ENCODE measurements at places on chromosomes 13 and 19.
A peak's percentile ranks its signal among the peaks of the same experiment; 100 is the strongest.

DNA sequence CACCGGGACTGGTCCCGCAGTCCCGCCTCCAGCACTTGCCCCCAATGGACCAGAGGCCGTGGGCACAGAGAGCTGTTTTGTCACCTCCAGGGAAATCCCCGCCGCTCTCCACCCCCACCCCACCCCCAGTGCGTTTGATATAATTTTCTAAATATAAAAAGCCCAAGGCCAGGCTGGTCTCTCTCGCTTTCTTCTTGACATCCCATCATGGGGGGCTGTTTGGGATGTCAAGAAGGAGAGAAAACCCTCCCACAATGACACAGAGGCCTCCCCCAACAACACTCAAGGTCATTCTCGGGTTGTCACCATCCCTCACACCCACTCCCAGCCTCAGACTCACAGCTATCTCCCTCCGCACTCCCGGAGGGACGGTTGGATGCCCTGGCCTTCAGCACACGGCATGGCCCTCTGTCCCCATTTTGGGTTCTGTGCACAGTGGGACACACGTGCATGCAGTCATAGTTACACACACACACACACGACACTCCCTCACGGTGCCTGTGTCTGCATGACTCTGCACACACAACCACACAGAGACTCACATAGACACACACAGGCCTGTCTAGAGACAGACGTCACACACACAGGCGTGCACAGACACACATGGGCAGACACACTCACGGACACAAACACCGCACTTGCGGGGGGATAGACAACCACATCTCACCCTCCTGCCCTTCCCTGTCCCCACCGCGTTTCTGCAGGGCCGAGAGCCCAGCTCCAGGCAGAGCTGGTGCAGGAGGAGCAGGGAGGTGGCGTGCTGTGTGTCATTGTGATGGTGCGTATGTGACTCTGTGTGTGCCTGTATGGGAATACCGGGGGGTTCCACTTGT is 4.8 kb upstream of the NFIC start:
- no peak for DNase-seq

DNA sequence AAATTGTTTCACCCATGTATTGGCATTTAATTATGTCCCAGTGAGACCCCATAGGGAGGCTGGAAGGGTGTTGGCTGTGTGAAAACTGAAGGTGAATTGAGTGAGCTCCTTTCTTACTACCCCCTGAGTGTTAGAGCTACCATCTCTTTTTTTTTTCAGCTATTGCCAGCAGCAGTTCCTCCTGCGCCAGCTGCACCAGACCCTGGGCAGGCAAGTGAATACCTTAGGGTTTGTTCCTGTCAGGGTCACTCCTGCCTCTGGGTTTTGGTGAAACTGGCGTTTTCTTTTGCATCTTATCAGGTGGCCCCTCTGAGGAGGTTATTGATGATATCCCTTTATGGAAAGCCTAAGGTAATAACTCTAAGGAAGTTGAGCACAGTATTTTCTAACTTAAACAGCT is 25.5 kb downstream of the CEACAM8 start:
- no peak for DNase-seq

DNA sequence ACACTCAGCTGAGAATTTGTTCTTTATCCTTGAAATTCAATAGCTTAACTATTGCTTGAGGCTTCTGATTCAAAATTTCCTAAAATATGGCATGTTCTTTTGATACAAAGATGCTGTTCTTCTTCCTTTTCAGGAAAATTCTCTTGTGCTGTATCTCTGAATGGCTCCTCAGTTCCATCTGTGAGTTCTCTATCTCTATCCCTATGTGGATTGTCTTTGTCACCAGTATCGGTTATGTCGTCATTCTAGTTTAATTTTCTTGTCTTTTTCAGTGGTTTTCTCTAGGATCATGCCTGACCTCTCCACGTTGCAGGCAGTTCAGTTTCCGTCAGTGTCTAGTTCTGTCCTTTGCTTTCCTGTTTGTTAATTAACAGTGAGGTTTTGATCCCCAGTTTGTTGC is 104.6 kb upstream of the GJB6 start:
- no peak for DNase-seq

DNA sequence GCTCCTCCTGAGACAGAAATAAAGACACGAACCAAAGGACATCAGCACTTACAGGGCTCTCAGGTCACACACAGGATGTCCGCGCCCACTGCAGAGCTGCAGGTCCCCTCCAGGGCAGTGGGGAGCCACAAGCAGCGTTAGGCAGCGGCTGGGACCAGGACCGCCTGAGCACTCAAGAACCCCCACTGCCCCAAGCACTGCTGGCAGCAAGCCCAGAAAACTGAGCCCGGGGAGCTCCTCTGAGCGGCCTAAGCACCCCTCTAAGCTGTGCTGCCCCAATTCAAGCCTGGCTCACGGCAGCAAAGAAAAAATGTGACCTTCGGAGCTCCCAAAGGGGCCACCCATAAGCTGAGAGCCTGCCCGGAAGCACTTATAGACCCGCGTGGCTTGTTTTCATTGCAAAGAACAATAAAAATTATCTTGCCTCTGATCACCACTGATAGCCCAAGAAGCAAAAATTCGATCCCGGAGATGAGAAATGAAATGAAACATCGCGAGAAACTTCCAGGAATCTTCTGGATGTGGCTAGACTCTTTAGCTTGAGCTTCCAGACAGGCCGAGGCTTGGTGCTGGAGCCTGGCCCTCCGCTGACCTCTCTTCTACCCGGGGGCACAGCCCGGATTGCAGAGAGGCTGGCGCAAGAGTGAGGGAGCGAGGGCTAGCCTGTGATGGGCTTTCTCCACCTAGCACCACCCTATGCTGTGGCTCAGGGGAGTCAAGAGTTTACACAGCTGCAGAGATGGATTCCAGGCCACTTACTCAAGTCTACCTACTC is 6.3 kb downstream of the DPP9 start:
- no peak for DNase-seq

GRCh38 chr13:98664047-98664446 is 87.1 kb upstream of the STK24 start:
- DNase-seq, result no peak

GRCh38 chr13:44400736-44401135 is 27.1 kb downstream of the SERP2 start:
- no peak for DNase-seq

GRCh38 chr13:73513751-73514150 is 454.9 kb downstream of the KLF5 start:
- no peak for DNase-seq

DNA sequence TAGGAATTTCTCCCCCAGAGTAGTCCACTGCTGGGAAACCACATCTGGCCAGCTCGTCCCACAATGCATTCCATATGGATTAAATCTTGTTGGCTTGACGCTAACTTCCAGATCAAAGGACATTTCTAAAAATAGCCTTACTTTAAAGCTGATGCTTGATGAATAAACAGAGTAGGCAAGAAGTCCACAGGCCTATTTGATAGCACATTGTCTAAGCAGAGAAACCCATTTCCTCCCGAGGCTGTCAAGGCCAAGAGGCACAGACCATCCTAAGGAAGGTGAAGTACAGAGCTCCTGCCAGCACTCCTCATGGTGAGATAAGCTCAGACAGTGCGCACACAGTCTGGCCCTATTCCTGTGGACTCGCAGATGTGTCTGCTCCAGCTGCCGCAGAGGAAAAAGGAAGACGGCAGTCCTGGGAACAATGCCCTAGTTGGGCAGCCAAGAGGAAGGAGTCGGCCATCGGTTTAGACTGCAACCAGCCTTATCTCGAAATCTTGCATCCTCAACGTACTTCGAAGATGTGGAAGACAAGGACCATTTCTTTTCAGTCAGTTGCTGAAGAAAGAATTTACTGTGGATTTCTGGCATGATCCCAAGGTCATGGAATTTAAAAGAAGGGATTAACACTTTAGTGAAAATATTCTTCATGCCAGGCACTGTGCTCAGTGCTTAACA is 156.8 kb downstream of the RGCC start:
- DNase-seq, result peak; percentile 69

DNA sequence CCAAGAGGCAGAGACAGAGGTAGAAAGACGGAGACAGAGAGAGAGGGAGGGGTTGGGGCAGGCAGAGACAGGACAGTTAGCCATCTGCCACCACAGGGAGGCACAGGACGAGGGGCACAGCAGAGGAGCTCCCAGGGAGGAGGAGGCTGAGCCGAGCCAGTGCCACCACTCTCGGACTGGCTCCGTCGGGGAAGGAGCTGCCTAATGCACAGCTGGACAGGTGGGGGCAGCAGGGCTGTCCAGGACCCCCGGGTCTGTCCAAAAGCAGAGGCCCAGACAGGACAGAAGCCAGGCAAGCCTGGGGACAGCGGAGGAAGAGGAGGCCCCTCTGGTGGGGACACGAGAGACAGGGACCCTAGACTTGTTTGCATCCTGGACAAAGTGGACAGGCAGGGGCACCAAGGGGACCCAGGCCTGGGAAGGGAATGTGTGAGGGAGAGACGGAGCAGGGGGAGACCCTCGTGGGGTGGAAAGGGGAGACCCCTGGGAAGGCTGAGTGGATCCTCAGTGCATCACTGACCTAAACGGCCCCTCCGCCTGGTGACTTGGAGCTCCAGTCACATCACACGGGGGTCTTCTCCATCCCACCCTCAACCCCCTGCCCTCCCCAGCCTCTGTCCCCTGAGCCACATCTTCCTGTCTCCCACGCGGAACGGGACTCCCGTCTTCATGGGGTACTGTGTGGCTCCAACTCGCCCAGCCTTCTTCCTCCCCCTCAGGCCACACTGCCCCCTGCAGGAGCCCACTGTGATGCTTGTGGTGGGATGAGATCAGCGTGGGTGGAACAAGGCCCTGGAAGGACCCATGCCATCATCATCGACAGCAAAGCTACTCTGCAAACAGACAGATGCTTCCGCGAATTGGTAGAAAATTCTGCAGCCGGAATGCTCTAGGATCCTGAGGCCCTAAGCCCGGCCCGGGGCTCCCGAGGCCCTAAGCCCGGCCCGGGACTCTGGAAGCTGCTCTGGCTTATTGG is 915 bp downstream of the F10 start:
- no peak for DNase-seq

DNA sequence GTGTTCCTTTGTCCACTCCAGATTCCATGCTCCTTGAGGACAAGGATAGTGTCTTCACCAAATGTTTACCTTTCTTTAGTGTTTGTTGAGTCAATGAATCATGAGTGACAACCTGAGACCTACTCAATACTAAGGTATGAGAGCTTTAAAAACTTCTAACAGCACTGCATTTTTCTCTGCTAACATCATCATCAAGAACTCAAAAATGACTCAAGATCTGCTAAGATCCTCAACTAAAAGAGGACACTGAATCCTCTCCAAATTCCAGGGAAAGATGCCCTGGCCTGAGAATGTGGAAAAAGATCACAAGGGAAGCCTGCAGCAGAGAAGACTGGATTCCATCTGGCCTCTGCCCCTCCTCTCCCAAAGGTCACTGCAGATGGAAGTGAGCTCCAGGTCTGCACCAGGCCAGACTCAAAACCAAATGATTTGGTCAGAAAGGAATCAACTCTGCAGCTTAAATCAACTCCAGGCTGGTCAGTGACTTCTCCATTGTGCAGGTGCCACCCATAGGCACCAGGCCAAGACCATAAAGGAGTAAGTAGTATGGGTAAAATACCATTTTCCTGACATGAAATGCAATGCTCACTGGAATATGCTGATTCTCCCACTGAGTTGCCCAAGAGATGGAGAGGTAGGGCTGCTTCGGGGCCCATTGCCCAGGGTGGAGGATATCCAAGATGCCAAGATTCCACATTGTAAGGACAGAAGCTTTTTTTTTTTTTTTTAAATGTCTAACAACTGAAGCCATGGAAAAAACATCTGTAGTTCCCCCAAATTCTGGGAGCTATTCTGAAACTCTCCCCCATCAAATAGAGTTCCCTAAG is 89.5 kb upstream of the DOCK9 start:
- DNase-seq, result no peak

GRCh38 chr19:1893791-1894190 is 8.5 kb upstream of the ABHD17A start:
- no peak for DNase-seq

DNA sequence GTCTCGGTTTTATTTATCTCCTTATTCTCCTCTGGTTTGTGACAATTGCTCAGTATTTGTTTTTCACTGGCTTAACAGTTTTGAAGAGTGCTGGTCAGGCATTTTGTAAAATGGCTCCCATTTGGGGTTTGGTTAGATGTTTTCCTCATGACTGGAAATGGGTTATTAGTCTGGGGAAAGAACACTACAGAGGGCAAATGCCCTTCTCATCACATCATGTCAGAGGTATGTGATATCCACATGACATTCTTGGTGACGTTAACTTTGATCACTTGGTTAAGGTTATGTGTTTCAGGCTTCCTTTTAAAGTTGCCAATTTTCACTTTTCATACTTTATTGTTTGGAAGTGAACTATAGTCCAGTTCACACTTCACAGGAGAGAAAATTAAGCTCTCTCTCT is 74.8 kb upstream of the KLHL1 start:
- DNase-seq, result no peak

- no peak for DNase-seq
Observed at GRCh38 chr19:50719566-50719965, at the start of gene SHANK1. SHANK1 (minus strand) TSS chr19:50719802; CDS start chr19:50716919, 2,883 bp downstream.

DNA sequence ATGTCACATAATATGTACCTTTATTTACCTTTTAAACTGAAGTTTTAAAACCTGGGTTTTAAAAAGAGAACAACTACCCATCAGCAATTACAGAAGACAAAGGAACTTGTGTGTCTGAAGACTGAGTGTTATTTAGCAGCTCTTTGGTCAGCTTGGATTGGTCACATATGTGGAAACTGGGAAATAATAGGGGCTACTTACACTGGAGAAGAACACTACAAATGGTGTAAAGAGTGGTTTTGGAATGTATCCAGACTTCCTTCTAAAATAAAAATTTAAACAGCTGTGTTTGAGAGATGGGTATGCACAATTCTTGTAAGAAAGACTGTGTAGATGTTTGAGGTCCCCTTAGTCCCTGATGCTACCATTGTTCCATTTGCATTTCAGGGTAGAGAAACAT is 13.3 kb downstream of the TNFRSF19 start:
- DNase-seq, result no peak

- DNase-seq, result no peak
Observed at GRCh38 chr19:1065606-1066109, 1.3 kb upstream of the ARHGAP45 start.

DNA sequence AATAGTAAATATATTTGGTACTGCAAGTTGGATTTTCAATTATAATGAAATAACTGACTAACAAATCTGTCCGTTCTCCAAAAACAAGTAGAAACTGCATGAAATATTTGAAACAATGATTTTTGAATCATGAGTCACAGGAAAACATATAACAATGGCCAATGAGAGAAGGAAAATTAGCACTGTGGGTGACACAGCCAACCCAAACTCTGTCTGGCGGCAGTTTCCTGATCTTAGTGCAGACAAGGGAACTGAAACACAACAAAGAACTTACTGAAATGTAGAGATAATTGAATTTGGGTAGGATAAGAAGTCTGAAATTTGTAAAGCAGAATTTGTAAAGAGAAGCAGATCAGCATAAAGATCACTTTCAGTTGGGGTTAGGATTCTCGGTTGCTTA is 2743.3 kb upstream of the PCDH20 start:
- peak; percentile 17 for DNase-seq

All from GM04504 (cell line).